HTR-8/SVneo (cell line): ENCODE measurements at places on chromosomes 16 and 17.

- no peak for DNase-seq
Observed at GRCh38 chr16:81634380-81635062, 144.6 kb upstream of the PLCG2 start.

DNA sequence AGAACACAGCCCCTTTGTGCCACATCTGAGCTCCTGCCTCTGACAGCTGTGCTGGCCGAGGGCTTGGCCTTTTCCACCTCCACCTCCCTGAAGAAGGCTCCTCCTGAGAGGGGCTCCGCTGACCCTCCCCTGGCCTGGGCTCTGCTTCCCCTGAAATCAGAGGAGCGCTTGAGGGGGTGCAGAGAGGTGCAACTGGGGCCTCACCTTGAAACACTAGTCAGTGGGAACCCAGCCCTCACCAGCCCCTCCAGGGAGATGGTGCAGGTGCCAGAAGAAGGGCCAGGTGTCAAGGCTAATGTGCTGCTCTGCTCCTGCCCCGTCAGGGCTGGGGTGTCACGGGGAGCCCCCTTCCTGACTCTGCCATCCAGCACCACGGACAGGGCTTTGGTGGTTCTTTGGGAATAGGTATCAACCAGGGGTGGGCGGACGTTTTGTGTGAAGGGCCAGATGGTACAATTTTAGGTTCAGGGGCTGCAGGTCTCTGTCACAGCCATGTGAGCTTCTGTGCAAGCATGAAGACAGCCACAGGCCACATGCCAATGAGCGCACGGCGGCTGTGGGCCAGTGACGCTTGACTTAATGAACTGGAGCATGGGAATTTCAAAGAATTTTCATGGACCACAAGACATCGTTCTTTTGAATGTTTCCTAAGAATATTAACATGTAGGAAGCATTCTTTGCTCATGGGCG, 2.1 kb upstream of the ZG16B start:
- DNase-seq: no peak

- DNase-seq: no peak
Observed at GRCh38 chr17:40552806-40553693, 12.2 kb downstream of the CCR7 start.

DNA sequence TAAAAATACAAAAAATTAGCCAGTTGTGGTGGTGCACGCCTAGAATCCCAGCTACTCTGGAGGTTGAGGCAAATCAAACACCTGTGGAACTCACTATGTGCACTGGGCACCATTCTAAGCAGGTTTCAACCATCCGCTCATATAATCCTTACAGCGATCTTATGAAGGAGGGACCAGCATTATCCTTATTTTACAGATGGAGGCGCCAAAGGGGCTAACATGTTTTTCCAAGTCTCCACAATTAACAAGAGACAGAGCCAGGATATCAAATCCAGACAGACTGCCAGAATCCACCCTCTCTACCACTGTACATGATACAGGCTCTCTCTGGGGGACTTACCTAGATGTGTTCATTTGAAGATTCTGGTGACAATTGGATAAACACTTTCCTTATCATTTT, 479.0 kb downstream of the XYLT1 start:
- no peak for DNase-seq

DNA sequence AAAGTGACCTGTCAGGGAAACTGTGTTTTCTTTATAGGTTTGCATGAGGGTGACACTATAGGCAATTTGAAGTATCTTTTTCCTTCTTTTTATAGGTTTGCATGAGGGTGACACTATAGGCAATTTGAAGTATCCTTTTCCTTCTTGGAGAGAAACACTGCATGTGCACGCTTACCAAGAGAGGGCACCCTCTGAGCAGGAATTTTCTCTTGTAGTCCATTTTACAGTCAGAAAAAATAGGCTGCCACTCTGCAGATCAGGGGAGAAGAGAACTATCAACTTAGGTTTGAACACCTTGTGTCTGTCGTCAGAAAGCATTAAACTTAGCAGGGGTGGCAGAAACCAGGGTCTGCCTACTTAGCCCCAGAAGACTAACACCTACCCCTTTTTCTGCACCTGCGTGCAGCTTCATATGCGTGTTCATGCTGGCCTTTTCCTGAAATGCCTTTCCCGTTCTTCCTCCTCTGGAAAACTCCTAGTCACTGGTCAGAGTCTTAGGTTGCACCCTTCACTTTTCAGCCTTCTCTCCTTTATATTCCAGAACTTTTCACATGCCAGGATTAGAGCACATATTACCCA, 16.4 kb upstream of the SMIM36 start:
- peak; percentile 54 for DNase-seq

- DNase-seq: no peak
Observed at GRCh38 chr16:12496186-12496585, 307.5 kb downstream of the CPPED1 start.

DNA sequence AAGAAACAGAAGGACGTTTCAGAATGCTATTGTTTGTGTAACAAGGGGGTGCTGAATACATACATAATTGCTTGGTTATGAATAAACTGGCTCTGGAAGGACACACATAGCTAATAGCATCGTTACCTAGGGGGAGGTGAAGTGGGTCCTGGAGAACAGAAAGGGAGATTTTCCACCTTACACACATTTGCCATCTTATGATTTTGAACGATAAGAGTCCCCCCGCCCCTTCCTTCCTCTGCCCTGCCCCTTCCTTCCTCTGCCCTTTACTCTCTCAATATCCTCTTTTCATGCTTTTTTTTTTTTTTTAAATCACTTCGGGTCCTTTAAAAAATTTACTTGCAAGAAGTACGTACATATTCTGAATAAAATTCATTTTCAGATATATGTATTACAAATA, 902 bp upstream of the DHRS7B start:
- DNase-seq: no peak

DNA sequence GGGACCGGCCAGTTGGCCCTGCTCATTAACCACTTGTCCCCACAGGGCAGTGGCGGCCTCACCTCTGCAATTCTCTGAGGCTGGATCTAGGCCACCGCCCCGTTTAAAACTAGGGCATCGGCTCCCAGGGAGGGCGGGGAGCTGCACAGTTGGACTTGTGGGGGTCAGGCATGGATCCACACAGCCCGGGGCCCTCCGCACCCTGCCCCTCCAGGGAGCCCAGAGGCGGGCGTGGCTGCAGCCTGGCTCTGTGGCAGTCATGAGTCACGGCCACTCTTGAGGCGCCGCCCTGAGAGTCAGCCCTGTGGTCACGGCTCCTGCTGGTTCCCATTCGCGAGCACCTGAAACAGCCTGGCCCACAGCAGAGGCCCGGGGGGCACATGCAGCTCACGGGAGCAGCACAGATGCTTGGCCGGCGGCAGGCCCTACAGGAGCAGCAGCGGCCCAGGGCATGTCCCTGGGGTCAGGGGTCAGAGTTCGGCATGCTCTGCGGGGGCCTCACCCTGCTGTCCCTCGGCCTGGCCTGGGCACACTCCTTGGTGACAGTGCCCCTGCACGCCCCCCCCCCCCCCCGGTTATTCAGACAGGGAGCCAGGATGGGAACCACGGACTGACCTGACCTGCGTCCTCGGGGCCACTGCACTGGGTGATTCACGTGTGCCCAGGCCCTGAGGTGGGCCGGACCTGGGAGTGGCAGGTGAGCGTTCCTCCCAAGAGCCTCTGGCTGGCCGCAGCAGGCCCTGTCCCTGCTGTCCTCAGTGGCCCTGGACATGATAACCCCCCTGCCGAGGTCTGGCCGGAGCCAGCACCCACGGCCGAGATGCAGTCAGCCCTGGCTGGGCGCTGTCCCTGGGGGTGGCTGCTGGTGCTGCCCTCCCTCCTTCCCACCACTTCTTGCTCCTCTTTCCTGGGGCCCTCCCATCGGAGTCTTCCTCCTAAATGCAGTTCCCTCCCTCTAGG, 8.2 kb downstream of the CAPN15 start:
- DNase-seq: peak; percentile 41

DNA sequence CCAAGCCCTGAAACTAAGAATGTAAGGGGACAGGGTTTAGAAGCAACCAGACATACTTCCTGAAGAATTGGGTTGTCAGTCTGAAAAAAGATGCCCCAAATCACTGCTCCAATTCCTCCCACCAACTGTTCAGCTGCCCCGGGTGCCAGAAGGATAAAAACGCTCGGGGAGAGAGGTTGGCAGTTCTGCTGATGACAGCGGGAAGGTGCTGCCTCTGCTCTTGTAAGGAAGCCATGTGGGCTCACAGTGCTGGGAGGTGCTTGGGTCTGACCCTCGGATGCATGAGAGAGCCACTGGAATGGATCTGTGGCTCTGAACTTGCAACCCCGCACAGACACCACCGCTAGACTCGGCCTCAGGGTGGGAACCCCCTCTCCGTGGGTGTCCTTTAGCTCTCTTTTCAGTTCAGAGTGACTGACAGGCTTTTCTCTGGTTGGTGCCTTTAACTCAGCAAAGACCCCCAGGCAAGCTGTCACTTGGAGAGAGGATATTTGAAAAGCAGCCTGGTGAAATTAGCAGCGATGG, 364.8 kb upstream of the RBFOX1 start:
- DNase-seq: no peak

DNA sequence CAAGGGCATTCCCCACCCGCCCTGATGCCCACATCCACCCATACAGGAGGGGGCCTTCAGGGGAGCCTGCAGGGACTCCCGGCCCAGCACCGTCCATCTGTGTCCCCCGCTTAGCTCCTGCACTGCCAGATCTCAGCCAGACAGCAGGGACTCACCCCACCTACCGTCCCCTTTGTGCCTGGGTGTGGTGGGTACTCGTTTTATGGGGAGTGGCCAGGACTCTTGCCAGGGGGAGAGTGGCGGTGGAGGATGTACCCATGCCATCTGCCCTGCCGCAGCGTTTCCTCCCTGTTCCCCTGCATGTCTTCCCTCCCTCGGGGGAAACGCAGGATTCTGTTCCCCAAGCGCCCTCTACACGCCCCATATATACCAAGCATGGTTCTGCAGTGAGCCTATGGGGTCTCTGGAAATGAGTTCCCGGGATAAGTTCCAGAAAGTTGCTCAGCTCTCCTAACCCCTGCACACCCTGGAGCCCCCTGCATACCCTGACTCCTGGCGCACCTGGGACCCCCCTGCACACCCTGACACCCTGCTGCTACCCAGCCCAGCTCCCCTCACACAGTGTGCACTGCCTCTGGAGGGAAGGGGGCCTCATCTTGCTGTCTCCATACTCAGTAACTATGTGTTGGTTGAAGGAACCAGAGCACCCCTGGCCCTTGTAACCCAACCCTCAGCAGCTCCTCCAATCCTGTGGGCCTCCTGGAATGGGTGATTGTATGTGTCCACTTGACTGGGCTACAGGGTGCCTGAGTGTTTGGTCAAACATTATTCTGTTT, 4.2 kb upstream of the MAFG start:
- no peak for DNase-seq

- no peak for DNase-seq
Observed at GRCh38 chr17:61786088-61786487, 77.2 kb downstream of the BRIP1 start.

- peak; percentile 85 for DNase-seq
Observed at GRCh38 chr17:79741751-79742588, 11.2 kb downstream of the ENPP7 start.

DNA sequence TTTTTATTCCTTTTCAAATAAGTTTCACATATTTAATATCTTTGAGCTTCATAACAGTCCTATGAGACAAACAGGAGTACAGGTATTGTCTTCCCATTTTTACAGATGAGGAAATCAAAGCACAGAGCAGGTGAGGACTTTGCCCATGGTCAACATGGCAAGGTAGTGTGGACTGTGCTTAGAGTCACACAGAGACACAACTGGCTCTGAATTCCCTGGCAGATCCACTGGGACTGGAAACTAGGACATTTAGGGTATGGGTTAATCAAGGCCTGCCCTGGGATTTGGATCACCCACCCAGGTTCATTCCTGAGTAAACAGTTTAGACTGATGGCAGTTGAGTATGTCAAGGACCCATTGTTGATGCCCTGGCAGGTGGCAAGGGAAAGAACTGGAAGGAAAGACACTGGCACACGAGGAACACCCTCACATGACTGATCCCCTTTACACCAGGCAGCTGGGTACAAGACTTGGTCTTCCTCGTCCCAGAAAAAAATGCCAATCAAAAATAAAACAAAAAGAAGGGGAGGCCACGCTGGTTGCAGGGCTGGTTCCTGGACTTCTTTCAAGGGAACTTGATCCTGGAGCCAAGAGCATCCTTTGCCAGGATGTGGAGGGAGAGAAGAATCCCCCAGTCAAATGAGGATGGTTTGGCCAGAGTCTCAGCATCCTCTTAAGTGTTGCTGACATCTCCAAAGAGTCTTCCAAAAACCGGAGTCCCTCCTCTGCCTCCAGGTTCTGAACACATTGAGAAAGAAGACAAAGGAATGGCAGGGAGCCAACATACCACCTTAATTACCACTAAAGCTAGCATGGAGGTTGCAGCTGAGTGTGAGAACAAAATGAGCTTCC, 34.9 kb downstream of the CHD9 start:
- no peak for DNase-seq

DNA sequence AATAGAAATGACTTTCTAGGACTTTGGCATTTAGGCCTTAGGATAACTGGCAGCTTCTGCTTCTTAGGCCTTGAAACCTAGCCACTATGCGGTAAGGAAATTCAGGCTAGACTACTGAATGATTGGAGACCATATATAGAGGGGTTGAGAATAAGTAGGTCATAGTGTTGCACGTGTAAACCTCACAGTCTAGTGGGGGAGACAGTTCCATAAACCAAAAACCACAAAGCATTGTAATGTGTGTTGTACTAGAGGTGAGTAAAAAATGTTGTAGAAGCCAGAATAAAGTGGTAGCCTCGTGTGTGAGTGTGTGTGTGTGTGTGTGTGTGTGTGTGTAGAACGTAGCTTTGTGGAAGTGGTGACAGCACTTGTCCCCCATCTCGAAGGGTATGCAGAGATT, 188.5 kb downstream of the MAP2K6 start:
- DNase-seq: no peak

DNA sequence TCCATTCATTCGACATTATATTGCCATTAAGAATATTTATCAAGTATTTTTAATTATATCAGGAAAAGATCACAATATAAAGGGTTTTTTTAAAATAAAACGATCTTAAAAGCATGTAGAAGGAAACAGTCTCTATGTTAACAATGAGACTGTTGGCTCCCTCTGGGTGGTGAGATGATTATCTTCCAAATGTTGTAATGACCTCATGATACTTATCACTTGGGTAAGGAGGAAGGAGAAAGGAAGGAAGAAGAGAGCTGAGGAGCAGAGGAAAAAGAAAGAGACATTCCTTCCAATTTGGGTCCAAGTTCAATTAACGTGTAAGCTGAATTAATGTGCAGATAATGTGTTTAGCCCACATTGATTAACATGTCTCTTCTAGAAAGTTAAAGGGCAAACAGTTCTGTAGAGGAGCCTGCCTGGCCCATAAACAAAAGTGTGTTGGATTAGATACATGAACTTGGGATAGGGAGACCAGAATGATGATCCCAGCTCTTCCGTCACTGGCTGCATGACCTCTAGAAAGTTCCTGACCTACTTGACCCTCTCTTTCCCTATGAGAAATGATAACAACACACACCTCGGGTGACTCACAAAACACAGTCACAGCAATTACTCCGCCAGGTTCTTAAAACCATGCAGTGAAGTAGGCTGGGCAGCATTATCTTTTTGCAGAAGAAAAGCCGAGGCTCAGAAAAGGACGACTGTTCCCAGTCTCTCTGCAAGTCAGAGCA, 32.0 kb downstream of the PIMREG start:
- DNase-seq: no peak

GRCh38 chr16:56732366-56732765, 2.4 kb downstream of the NUP93 start:
- DNase-seq: no peak
